ENCODE measurements at places on chromosomes 13 and 19. TPM values are rescaled to one million over a fixed set of nuclear protein-coding genes. Genes with fewer than 3 reads are reported as not detected.

Gene PSPC1
- total RNA-seq = 67.7 TPM

Gene KL
- total RNA-seq = 0.19 TPM

- peak within 1 kb of the TSS; percentile 95 for H3K27ac ChIP-seq
- DNase-seq = peak; percentile 70
- H3K36me3 ChIP-seq = no peaks in the 10 kb centered on the region
- H3K27me3 ChIP-seq = no peaks in the 10 kb centered on the region
- H3K4me1 ChIP-seq = peaks cover 4% of the 10 kb centered on the region
- H3K4me3 ChIP-seq = peak within 1 kb of the TSS; percentile 77
Observed at GRCh38 chr19:4831304-4831978, at the start of gene TICAM1. Gene TICAM1, minus strand, starts transcription at chr19:4831712. Its CDS starts 13,335 bp downstream, at chr19:4818377.

Gene SMAD9
- total RNA-seq = not detected

DNA sequence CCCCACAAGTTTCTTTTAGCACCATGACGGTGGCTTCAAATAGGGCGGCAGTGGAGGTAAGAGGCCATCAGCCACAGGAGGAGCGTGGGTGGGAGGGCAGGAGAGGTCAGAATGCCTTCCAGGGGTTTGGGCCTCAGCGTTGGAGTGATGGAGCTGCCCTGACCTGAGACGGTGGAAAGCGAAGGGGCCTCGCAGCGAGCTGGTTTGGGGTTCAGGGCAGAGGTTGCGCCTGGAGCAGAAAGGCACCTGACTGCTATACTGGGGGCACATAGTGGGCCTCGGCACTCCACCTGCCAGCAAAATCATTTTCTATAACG is 382 bp upstream of the NAXD start:
- H3K27me3 ChIP-seq = no peaks in the 10 kb centered on the region
- H3K27ac ChIP-seq = peak overlapping the region; percentile 75
- no peak for DNase-seq
- peaks cover 13% of the 10 kb centered on the region for H3K4me1 ChIP-seq
- H3K36me3 ChIP-seq = peaks cover 3% of the 10 kb centered on the region

DNA sequence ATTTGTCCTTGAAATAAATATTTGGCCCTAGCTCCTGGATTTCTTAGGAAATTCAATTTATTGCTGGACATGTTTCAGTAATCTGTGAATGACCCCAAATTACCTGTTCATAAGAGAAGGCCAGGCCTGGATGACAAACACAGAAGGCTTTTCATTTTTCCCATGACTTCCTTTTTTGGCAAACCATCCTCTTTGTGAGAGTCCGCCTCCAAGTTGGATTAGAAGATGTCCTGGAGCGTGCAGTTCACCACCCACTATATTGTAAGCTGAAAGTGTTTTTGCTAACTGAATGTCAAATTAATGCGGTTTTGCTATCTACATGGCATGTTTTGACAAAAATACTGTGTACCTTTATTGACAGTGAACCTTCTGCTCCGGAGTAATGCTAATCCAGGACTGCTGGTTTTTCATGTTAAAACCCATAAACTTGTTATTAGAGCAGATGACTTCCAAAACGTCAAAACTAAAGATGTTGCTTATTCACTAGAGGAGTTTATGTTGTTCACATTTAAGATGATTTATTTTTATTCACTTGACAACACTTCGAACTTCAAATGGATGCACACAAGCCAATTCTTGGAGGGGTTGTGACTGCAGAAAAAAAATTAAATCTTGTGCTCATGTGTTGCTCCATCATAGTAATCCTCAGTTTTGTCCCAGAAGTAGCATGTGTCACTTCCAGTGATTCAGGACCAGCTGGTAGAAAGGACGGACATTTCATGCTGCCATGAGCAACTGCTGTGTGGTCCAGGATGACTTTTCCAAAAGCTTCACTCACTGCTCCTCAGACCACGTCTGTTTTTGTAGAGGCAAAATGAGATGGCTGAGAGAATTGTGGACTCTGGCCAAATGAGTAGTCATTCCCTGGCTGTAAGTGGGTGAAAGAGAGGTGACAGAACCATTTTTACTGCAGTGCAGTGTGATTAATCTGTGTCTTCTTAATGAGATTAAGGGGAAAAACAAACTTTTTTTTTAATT is 71.0 kb downstream of the ITGBL1 start:
- no peaks in the 10 kb centered on the region for H3K36me3 ChIP-seq
- peaks cover 8% of the 10 kb centered on the region for H3K4me1 ChIP-seq
- H3K27me3 ChIP-seq = no peaks in the 10 kb centered on the region
- no peak overlapping the region for H3K4me3 ChIP-seq
- no peak overlapping the region for H3K27ac ChIP-seq
- no peak for DNase-seq

Gene DDX39A
- 288 TPM for total RNA-seq

Gene IQCN
- 18.4 TPM for total RNA-seq

Gene HIF3A
- total RNA-seq = not detected

Gene GARIN5A
- total RNA-seq = 0.93 TPM

Gene MEGF8
- total RNA-seq = 9.0 TPM

Measured in naive thymus-derived CD4-positive, alpha-beta T cell (primary cell).